ENCODE measurements at places on chromosomes 7 and 10.
A peak's percentile ranks its signal among the peaks of the same experiment; 100 is the strongest.

DNA sequence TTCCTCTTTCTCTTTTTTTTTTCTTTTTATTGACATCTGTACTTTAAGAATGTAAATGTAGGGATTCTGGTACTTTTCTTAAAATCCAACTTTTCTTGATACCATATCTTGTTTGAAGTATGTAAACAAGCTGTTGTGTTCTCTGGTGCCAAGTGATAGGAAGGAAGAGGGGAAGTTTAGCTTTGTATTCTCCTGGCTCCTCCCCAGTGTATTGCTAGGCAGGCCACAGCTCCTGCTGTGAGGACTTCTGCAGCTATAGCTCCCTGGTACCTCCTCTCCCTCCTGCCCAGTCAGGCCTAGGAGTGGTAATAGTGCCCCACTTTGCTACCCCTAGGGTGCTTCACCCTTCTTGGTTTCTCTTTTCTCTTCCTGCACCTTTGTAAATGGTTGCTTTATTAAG, 45.3 kb upstream of the SP8 start:
- no peak for DNase-seq

GRCh38 chr7:25776744-25777123, 375.3 kb upstream of the NFE2L3 start:
- DNase-seq = no peak

DNA sequence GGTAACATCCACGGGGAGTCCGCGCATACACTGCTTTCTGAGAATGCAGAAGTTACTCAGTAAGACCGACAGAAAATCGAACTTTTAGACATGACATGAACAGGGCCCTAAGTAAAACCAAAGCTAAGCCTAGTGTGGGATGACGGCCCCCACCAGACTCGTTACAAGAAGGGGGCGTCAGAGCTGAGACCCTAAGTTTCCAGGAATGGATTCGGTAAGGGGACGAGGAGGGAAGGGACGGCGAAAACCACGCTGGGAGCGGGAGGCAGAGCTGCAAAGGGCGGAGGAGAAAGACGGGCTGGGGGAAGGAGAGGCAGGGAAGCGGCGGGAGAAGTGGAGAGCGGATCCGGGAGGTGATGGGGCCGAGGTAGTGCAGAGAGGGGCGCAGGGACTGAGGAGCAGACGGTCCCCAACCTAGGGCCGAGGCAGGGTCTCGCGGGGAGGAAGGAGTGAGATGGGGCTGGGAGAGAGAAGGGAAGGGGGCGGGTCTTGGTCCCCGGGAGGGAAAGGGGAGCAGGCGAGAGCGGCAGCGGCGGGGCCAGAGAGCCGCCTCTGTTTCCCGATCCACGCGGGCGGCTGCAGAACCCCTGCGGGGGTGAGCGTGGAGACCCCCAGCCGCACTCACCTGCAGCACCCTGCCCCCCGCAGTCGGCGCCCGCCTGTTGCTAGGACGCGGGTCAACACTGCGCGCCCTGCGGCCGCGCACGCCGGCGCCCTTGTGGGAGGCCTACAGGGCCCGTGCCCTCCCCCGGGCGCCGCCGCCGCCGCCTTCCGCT, 513 bp downstream of the ODAD2 start:
- DNase-seq = no peak

DNA sequence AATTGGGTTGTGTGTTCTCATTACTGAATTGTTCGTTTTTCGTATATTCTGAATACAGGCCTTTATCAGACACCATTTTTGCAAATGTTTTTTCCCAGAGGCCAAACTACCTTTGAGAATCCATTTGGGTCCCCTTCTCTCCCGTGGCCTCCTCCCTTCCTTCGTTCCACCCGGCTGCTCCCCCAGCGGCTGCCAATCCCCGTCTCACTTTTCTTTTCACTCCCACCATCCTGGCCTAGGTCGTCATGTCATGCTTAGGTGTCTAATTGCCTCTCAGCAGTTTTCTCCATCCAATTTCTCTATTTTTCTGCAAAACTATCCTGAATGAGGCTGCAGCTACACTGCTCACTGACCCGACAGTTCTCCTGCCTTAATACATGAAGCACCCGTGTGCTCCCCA, 17.9 kb downstream of the PITRM1 start:
- no peak for DNase-seq

DNA sequence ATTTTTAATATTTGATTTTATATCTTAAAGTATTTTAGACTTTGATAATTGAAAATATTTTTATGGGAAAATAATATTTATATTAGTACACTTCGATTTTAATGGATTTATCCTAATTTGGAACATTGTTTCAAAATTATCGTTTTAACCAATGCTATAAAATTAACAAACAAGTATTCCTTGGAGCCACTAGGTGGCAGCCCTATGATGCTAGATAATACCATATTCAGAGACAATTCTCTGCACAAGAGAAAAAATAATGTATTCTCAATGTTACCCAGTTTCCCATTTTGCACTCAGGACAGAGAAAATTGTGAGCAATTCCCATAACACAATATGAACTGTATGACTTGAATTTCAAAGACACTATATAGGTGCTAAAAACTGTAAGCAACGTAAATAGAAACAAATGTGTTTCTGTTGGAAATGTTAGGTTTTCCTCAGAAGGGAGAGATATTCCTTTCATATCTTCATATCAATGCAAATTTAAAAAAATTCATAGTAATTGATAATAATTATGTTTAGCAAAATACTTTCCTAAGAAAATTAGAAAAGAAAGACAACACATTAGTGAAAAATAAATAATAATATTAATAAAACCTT, 237.8 kb downstream of the SEMA3E start:
- no peak for DNase-seq

GRCh38 chr10:129601737-129602136, 134.7 kb downstream of the MGMT start:
- DNase-seq = no peak

- DNase-seq = no peak
These were observed 27.8 kb downstream of the HIBADH start for GRCh38 chr7:27634671-27635493.

GRCh38 chr7:155544485-155544884, 1.9 kb downstream of the CNPY1 start:
- no peak for DNase-seq

GRCh38 chr7:98021588-98022351, 31.8 kb upstream of the OCM2 start:
- DNase-seq = peak; percentile 76

- DNase-seq = no peak
These were observed 130.2 kb upstream of the CTTNBP2 start for GRCh38 chr7:118003476-118003875.

DNA sequence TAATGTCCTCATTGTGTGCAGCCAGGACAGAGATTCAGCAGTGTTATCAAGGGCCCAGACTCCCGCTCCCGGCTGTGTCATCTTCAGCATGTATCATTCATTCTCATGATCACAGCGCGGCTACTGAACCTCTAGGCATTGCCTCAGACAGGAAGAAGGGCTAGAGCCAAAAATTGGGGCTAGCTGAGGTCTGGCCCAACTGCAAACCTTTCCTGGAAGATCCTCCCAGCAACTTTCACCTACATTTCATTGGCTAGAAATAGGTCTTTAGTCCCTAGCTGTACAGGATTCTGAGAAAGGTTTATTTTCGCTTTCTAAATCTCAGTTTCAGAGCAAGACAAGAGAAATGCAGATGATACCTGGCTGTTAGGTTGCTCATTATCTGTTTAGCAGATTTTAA, 81.9 kb downstream of the CREM start:
- no peak for DNase-seq

- no peak for DNase-seq
These were observed 83.6 kb upstream of the SEMA3C start for GRCh38 chr7:81002421-81002820.

- no peak for DNase-seq
These were observed 26.8 kb downstream of the POLL start for GRCh38 chr10:101561068-101561915.

GRCh38 chr7:156473476-156474240, 166.9 kb upstream of the RNF32 start:
- no peak for DNase-seq

DNA sequence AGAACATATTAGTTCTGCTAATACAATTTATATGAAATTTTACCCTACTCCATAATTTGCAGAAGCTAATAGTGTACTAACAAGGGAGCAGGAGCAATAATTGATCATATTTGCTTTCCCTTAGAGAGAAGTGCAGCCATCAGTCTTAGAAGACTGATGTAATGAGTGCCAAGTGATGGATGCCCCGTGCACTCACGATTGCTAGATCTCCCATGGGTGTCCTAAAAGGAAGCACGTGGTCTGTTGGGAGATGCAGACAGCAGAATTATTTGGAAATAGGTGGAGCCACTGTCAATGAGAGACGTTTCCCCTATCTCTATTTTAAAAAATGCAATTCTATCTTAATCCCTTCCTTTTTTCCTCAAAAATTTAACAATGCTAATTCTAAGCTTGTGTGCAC, 772.2 kb upstream of the C7orf33 start:
- no peak for DNase-seq

GRCh38 chr7:125357676-125358455, 428.2 kb upstream of the POT1 start:
- DNase-seq = no peak

DNA sequence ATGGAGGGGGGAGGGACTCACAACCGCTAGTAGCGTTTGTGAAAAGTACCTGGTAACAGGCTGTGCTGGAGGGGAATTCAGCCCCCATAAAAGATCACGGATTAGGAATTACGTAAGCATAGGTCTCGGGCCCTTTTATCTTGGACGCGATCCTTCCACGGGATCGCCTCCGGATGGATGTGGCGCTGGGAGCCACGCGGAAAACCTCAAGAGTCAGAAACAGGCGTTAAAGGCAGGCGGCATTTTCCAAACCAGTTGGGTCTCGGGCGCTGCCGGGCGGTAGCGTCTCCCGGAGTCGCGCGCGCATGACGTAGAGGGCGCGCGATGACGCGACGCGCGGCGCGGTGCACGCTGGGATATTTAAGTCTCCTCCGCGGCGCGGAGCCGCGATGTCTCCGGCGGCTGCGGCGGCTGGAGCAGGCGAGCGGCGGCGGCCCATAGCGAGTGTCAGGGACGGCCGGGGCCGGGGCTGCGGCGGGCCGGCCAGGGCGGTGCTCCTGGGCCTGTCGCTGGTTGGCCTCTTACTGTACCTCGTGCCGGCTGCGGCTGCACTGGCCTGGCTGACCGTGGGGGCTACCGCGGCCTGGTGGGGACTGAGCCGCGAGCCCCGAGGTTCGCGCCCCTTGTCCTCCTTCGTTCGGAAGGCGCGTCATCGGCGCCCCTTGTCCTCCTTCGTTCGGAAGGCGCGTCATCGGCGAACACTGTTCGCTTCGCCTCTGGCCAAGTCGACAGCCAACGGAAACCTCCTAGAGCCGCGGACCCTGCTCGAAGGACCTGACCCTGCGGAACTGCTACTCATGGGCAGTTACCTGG, at the start of gene POM121:
POM121 (plus strand) TSS at position 363 of the 813 bp plus-strand sequence; CDS start at position 390, 27 bp downstream.
- peak; percentile 67 for DNase-seq

GRCh38 chr10:132372516-132373095, 24.4 kb upstream of the PWWP2B start:
- no peak for DNase-seq

- no peak for DNase-seq
These were observed 218.3 kb downstream of the FAM107B start for GRCh38 chr10:14556285-14556956.

DNA sequence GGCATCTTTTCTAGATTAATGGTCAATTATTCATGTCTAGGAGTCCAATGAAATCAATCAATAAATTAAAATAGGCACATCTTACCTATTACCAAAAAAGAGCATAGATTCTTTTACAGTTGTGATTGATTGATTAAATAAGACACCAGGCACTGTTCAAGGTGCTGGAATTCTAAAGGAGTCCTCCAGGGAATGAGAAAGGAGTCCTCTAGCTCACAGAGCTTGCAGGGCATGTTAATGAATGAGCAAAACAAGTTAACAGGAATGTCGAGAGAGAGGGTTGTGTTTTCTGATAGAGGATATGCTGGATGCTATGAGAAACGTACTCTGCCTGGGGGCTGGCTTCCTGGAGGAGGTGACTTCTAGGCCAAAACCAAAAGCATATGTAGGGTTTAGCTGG, 191.4 kb downstream of the BMPER start:
- DNase-seq = no peak

DNA sequence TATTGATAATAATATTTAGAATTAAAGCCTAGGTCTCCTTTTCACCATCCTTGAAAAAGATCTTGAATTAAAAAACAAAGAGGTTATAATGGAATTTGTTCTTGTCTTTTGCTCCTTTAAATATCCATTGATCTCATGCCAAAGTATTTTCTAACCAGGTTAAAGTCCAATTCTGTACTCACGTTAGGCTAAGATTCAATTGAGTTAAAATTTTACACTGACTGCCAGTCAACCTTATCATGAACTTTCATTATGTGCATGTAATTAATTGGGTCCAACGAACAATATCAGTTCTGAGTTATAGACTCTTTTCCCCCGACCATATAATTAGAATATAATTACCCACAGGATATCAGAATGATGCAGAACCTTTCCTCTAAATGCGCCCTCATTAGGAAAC, 266.6 kb downstream of the DGKB start:
- DNase-seq = no peak

GRCh38 chr7:22444181-22444971, 55.6 kb downstream of the STEAP1B start:
- DNase-seq = no peak

All from stimulated activated CD4-positive, alpha-beta T cell treated with anti-CD3 and anti-CD28 coated beads, Interleukin-15, amount 100 ng/mL, for 1 hour (primary cell).